ENCODE measurements at places on chromosomes 1 and 21.

GRCh38 chr1:232260861-232261260, 369.1 kb downstream of the SIPA1L2 start:
- DNase-seq = no peak

- no peak for DNase-seq
Measured at GRCh38 chr21:35036465-35037383, 12.4 kb downstream of the RUNX1 start.

- no peak for DNase-seq
Measured at GRCh38 chr1:101733340-101733739, 263.4 kb downstream of the OLFM3 start.

- no peak for DNase-seq
Measured at GRCh38 chr1:243746751-243747150, 103.3 kb downstream of the AKT3 start.

- DNase-seq = no peak
Measured at GRCh38 chr1:198238121-198238520, 81.3 kb downstream of the NEK7 start.

GRCh38 chr1:43805340-43805739, 98.0 kb downstream of the ST3GAL3 start:
- DNase-seq = no peak

GRCh38 chr21:43754948-43755781, 20.9 kb downstream of the CSTB start:
- DNase-seq = no peak

- DNase-seq = no peak
Measured at GRCh38 chr21:37742532-37742931, 173.7 kb downstream of the KCNJ6 start.

GRCh38 chr1:214658785-214659184, 55.8 kb downstream of the CENPF start:
- DNase-seq = no peak

DNA sequence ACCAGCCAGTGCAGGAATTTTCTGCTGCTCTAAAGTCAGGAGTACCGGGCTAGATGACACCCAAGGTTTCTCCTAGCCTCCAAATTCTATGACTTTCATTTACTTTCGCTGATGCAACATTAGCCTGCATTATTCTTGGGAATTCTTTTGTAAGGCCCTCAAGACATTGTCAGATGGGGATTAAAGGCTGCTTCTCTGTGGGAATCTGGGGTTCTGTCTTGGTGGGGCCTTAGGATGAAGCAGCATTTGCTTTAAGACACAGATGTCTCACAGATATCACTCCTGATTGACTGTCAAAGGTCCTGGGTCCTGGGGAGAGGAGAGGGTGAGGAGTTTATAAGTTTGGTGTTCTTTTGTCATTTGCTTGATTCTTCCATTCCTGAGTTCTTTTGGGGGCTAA, 11.6 kb downstream of the PKP1 start:
- no peak for DNase-seq

DNA sequence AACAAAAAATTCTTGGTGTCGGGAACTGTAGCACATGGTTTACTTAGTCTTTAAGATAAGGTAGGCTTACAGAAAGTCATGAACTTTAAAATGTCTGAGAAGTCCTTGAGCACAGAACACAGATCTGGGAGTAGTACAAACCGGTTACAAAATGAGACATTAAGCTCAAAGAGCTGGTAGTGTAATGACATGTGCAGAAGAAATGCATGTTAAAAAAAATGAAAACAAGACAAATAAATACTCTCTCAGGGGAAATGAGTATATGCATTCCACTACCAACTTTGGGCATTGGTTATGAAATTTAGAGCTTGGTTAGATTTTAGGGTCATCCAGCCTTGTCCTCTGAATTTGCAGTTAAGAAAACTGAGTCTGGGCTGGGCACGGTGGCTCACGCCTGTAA, 91.5 kb upstream of the F3 start:
- no peak for DNase-seq

- DNase-seq = no peak
Measured at GRCh38 chr1:99110140-99111041, 105.7 kb upstream of the PLPPR5 start.

DNA sequence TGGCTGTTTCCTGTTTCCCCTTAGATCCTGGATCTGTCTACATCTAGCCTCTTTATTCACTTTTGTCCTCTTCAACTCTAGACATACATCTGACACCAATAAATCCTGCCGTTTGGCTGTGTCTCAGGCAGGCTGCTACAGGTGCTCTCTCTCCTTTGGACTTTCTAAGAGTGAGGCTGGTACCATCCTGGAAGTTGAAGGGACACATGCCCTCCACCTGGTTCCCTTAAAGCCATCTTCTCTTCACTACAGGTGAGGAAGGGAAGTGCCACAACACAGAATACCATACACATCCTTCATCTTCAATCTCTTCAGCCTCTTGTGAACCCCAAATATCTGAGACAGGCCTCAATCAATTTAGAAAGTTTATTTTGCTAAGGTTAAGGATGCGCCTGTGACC, 137.9 kb downstream of the BACH1 start:
- no peak for DNase-seq

DNA sequence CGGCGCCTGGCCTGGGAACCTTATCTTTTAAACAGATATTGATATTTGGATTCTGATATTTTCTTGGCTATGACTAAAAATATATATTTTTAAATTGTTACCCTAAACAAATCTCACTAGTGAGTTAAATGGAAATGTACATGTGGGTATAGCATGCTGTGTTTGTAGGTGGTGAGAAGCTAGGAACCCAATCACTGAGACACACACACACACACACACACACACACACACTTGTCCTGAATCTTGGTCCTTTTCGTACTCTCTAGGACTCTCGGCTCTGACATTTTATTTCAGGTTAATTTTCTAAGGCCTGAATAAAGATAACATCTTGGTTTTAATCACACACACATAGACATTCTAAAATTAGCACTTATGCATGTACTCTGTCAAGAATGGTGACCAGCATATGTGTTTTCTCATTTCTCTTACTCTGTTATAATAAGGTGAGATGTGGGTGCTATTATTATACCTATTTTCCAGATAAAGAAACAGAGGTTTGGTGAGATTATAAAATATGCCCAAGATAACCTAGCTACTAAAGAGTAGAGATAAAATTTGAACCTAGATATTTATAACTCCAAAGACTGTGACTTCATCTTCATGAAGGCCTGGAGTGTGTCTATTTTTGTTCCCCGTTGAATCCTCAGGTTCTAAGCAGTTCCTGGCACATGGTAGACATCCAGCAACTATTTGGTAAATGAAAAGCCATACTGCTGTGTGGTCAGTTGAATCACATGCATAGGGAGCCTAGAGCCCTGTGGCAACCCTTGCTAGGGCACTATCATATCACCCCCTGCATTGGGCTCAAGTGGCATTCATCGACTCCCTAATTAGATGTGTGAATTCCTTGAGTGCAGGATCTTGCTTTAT, 85.0 kb upstream of the RAB3GAP2 start:
- no peak for DNase-seq

GRCh38 chr1:226619031-226619430, 70.5 kb downstream of the STUM start:
- DNase-seq = no peak

DNA sequence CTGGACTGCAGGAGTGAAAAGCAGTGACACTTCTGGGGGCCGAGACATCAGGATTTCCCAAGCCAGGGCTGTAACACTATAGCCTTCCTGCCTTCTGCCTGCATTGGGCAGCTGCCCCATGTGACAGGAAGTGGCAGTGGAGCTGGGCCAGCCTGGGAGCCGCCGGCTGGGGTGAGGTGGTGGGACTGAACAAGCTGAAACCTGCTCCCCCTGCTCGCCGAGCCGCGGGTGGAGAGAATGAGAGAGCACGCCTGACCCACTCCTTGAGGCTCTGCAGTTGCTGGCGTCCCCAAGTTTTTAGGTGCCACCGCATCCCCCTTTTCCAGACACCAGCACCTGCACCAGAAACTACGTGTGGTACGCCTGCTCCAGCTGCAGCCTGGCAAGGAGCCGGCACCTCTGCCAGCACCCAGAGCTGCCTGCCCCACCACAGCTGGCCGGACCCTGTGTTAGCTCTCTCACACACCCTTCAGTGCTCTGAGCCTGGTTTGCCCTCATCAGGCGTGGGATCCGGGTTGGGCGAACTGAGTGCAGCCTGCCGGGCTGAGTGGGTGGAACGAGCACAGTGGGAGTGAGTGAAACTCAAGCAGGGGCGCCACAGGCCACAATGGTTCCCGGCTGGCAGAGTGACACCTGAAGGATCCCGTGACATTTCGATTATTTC, 119.4 kb downstream of the AKT3 start:
- DNase-seq = no peak

GRCh38 chr1:243842978-243843511, 7.0 kb downstream of the AKT3 start:
- DNase-seq = no peak

DNA sequence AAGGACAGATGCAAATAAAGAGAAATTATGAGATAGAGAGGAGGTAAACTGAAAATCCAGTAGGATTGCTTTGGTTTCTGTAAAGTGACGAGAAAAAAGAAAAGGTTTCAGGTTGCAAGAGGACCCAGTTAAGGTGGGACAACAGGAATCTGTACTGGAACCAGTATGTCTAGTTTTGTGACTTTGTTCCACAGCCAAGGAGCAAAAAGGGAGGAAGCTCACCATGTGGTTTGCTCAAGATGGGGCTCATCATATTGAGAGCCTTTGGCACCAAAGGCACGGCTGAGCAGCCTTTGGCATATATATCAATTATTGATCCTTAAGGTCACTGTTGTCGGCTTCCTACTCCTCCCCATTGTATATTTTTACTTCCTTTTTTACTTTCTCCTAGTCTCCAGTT, 1.8 kb upstream of the ZDHHC18 start:
- no peak for DNase-seq

DNA sequence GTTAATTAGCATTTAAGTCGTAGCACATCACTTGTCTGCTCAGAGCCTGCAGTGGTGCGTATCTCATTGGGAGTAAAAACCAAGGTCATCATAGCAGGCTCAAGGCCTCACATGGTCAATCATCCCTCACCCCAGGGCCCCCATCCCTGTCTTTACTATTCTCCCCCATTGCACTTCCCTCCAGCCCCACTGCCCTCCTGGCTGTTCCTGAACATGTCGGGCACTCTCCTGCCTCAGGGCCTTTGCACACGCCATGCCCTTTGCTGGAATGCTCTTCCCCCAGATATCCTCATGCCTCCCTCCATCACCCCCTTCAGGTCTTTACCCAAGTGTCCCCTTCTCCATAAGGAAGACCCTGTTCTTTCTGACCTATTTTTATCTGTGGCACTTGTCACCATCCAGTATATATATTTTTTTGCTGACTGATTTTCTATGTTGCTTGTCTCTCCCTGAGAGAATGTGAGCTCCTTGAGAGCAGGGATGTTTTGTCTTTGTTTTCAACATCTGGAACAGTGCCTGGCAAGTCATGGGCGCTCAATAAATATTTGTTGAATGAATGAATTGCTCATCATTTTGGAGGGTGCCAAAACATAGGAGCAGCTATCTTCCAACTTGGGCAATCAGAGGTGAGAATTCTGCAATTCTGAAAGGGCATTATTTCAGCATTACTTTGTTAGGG, 74.1 kb upstream of the POU3F1 start:
- DNase-seq = no peak

DNA sequence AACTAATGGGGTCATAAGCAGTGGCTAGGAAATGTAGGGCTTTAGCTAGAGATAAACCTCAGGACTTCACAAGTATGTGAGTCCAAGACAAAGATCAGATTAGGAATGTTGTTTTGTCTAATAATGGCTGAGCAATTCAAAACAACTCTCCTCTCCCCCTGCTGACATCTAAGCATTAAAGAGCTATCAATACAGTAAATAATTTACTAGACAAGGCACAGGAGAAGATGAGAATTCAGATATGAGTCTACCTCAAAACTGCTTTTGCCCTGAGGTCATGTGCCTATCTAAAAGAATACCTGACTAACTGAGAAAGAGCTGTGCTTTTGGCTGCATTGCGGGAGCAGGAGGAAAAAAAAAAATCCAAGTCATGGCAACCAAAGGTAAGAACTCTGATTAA, 86.8 kb downstream of the SPATA17 start:
- DNase-seq = no peak

DNA sequence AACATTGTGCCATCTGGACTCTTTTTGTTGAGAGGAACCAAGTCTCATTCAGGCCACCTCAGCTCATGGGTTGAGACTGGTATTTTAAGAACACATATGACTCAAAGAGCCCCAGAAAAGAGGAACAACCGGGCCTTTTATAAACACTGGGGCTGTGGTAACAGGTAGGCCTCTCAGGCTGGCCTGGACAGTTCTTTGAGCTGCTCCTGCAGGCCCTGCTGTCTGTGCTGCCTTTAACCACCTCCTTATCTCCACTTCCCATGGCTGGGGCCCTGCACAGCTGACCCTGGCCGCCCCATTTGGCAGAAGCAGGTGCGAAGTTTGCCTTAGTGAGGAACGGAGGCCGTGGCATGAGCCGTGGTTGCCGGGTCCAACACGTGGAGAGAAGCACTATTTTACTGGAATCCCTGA, 163.3 kb downstream of the RHOU start:
- no peak for DNase-seq

- DNase-seq = no peak
Measured at GRCh38 chr1:176638713-176639526, 175.9 kb downstream of the PAPPA2 start.

- no peak for DNase-seq
Measured at GRCh38 chr1:98929437-98929836, 75.2 kb downstream of the PLPPR5 start.

GRCh38 chr1:229434005-229434640, at the start of gene ACTA1:
TSS of gene ACTA1 (minus strand) at chr1:229434094. CDS start at chr1:229433115, 979 bp downstream.
- DNase-seq = no peak

DNA sequence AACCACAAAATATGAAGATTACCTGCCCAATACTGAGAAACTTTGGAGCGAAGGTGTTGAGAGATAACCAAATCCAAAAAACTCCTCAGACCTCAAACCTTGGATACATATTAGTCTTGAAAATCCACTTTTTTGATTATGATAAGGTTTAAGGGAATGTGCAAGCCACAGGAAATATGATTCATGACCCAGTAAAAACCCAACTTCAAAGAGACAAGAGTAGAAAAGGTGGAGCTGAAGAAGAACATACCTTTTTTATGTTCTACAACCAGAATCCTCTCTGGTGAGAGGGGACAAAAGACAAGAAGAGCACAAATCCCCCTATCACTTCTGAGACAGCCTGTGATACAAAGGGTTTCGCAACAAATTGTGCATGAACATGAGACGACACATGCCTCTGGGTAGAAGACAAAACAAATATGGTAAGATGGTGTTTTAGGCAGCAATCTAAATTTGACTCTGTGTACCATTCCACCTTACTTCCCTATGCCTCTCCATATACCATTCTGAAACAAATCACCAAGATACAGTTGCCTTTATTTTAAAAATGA, 37.3 kb downstream of the COL24A1 start:
- DNase-seq = no peak
